T1000 (cell line): ENCODE measurements at places on chromosomes 7 and 10.

DNA sequence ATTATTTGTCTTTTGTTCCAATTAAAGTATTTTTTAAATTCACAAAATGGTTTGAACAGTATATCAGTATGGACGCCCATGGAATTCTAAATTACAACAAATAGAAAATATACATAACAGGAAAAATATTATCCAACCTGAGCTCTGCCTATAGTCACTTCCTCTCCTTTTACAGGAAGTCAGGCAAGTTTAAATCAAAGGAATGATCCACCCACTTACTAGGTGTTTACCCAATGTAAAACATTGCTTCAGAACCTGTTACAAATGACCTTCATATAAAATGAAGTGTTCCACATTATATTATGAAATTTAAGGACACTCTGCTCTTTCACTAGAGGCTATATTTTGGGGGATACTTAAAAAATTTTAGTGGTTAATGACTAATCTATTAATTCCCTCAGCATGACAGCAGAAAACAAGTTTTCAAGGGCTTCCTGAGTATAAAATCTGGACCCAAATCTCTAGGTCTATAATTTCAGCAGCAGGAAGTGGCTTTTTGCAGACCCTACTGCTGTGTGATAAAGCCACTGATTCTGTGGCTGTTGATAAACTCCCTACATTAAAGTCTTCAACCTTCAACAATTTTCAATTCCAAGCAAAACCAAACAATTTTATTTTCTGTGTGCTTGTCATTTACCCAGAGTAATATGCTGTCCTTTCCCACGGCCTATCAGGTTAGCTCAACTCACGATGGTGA, 722.6 kb downstream of the GATA3 start:
- no peak for DNase-seq

GRCh38 chr10:91598211-91598977, 34.5 kb downstream of the PPP1R3C start:
- peak; percentile 40 for DNase-seq

GRCh38 chr7:14293434-14293833, 304.0 kb upstream of the ETV1 start:
- DNase-seq = no peak

DNA sequence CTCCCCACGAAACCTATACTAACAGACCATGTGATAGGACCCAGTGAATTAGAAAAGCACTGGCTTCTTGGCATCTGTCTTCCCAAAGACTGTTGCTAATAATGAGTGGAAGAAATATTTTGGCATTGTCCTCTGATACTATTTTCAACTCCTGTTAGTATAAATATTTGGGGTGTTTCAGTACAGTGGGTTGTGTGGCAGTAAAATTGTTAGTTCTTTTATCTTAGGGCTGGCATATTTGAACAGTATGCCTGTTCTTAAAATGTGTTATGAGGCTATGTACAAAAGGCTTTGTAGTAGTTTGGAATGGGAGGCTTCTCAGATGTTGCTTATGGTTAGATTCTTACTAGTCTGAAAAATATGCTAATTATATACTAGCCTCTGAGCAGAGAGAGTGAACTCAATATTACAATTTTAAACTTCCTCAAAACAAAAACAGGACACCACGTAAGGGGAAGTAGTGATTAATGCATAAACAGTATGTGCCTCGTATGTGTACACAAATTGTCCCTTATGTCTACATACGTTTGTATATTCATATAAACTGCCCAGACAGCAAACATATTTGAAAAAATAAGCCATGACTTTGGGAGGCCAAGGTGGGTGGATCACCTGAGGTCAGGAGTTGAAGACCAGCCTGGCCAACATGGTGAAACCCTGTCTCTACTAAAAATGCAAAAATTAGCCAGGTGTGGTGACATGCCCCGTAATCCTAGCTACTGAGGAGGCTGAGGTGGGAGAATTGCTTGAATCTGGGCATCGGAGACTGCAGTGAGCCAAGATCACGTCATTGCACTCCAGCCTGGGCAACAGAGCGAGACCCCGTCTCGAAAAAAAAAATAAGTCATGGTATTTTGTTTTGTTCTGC, 115.4 kb downstream of the ARID5B start:
- no peak for DNase-seq

- DNase-seq = no peak
Measured at GRCh38 chr10:24908793-24909423, 43.5 kb downstream of the PRTFDC1 start.

DNA sequence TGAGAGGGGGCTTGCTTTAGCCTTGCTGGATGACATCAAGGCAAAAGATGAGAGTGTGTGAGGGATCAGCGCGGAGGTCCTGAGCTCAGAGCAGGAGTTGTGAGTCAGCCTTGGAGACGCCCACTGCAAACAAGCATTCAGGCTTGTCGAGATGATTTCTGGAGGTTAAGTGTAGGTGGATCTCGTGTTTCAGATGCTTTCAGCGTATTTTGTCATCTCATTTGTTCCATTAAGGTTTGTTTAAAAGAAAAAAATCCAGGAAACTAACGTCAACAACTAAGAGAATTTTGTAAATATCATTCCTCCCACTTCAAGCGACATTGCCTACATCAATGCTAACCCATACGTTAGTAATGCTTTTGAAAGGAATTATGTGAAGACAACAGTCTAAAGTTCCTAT, 715.4 kb upstream of the NRP1 start:
- peak; percentile 92 for DNase-seq

- DNase-seq = peak; percentile 35
Measured at GRCh38 chr7:31735991-31736982, 49.3 kb downstream of the PPP1R17 start.

DNA sequence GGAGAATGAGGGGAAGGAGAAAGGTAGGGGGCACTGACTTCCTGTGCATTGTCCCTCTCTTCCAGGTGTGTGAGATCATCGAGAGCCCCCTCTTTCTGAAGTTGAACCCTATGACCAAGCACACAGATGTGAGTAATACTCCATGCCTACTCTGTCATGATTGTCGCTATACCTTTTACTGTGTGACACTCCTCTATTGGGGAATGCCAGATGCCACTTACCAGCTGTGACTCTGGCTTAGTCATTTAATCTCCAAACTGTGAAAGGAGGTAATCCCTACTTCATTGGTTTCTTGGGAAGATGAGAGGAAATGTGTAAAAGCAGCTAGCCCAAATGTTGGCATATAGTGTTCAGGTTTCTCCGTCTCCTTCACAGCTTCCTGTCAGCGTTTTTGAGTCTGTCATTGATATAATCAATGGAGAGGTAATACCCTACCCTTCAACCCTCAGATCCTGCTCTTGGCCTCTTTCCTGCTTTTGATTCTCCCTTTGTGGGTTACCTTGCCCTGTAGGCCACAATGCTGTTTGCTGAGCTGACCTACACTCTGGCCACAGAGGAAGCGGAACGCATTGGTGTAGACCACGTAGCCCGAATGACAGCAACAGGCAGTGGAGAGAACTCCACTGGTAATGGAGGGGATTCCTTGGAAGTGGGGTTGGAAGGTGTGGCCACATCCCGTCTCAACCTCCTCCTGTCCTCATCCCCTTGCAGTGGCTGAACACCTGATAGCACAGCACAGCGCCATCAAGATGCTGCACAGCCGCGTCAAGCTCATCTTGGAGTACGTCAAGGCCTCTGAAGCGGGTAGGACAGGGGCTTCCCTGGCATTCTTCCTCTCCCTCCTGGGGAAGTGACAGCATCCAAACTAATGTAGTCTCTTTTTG, 2.0 kb downstream of the COPS6 start:
- no peak for DNase-seq

DNA sequence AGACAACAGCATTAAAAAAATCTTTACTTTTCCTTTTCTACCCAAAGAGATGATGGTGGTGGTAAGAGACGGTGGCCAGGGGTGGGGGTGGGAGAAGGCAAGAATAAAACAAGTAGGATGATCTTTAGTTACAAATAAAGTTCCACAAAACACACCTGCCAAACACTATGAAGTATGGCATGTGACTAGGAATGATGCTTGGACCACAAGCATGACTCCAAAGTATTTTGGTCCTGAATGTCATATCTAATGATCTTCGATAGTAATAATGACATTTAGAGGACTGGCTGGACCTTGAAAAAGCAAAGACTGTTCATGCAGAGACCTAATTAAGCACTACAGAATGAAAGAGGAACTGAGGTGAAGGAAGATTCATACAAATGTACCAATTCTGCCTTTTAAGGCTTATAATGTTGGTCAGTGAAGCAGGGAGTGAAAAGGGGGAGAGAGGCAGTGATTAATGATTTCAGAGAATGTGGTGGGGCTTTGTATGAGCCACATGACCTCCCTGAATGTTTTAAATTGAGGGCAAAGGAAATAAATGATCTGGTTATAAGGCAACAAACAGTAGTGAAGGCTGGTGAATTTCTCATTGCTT, 29.6 kb upstream of the DKK1 start:
- no peak for DNase-seq

DNA sequence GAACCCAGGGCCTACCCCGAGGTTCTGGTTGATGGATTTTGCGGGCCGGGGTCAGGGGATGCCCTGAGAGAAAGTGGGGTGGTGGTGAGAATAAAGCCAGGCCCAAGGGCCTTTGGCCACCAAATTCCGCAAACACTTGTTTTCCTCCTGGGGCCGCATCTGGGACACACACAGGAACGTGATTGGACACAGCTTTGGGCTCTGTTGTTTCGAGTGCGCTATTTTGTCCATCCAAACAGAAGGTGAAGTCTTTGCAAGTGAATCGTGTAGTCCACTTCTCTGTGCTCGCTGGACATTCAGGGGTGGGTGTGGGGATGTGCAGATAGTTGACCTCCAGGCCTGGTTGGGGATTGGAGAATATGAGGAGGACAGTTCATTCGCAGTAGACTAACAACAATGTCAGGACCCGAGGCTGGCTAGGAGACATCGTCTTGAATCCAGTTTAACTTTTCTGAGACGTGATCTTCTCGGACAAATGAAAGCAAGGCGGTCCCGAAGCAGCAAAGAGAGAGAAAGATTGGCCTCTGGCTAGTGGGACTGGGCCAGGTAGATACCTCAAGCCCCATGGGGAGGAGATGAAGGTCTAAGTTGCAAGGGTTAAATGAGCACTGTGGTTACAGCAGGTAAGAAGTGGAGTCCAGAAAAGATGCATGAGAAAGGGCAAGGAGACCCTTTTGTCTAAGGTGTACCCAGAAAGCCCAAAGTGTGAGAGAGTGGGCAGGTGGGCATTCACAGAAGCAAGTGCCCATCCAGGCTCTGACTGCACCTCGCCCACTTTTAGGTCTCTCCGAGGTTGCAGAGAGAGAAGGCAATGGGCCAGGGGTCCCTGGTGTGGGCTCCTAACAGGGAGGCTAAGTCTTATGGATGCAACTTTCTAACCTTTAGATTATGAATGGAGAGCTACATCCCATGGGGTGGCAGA, 764 bp upstream of the FAM131B start:
- DNase-seq = no peak

GRCh38 chr7:120394595-120394994, 121.6 kb downstream of the KCND2 start:
- DNase-seq = no peak

GRCh38 chr10:91891125-91892001, 17.9 kb downstream of the FGFBP3 start:
- no peak for DNase-seq

DNA sequence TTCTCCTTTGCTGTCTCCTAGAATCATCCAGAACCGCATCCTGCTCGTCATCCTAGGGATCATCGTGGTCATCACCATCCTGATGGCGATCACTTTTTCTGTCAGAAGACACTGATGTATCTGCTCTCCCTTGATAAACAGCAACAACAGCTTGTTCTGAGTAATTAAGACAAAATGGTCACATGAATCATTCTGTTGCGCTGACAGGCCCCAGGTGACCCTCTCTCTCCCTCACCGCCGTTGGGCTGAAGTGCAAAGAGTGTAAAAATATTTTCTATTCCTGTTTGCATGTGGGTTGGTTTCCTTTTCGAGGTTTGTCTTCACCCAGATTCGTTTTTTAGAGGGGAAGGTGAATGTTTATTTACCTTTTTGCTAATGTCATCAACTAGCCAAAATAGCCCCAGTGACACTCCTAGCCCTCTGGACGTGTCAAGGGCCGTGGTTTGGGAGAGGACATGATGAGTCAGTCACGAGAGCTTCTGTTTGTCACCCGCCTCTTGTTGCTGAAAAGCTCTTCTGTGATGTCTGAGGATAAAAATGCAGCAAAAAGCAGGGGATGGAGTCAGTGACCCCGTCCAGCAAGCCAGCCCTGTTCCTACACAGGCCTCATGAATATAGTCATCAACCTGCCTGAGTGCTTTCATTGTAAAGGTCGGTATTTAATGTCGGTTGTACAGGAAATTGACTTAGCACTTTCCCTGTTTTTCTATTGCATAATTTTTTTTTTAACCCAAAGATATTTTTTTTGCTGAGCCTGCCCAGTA, 134.6 kb upstream of the TCF7L2 start:
- peak; percentile 20 for DNase-seq

DNA sequence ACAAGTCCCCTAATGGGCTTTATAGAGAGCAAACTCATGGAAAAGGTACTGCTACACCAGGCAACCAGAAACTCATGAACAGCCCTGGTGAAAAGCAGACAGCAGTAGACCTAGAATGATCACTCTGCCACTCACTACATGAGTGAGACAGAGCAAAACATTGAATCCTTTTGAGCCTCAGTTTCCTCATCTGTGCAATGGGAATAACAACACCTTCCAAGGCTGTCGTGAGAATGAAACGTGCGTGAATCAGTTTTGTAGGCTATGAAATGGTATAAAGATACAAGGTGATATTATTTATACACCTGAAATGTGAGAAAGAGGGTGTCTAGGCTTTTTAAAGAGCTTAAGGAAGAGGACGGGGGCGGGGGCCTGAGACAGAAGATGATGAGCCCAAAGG, 14.3 kb upstream of the PROSER2 start:
- DNase-seq = no peak

GRCh38 chr10:27884185-27884641, 114.7 kb downstream of the ODAD2 start:
- DNase-seq = no peak

GRCh38 chr7:69412331-69413146, 185.7 kb upstream of the AUTS2 start:
- DNase-seq = no peak

GRCh38 chr10:121481180-121481579, 117.1 kb downstream of the FGFR2 start:
- DNase-seq = no peak

- no peak for DNase-seq
Measured at GRCh38 chr7:233249-234035, 41.1 kb downstream of the FAM20C start.

DNA sequence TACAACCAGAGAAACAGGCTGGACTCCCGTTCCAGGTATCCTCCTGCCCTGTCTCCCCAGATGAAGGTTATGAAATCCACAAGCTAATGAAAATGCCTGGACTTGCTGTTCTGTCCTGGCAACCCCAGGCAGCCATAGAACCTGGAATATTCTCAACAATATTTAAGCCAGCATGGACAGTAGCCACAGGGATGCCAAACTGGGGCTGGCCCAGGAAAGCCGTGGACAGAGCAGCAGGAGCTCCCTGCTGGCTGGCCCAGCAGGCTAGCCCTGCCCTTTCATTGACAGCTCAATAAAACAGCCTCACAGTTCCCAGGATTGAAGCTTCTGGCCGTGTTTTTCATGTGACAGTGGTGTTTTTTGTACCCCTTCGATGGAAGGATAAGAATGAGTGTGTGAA, 230.6 kb downstream of the BMPER start:
- DNase-seq = no peak
